NCI-H345 (cell line): ENCODE measurements at places on chromosomes 13 and 19.

GRCh38 chr13:77898097-77898496 is 20.5 kb downstream of the EDNRB start:
- no peak for DNase-seq

- DNase-seq, result no peak
These were observed 219.1 kb downstream of the LMO7 start for GRCh38 chr13:75855216-75855615.

DNA sequence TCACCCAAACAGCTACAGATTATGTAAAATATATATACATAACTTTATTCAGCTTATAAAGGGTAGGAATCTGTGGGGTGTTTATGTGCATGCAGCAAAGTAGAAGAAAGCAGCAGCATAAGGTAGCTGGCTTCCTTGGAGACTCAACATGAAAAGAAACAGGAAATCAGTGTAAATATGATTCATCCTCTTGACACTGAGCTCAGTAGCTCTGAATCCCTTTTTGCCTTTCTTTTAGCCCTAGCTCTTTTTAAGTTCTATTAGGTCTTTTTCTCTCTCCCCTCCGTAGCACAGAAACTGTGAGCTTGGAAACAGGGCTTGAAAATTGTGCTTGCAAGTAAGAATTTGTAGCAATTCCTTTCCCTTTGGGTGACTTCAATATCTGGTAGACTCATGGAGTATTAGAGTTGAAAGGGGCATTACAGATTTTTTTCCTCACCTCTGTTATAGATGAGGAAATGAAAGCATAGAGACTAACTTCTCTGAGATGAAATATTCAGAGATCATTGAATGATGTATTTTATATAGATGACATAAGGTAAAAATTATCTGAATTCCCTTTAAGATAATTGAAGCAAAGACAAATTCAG is 314.4 kb downstream of the PCDH9 start:
- DNase-seq, result no peak

- no peak for DNase-seq
These were observed 102.6 kb upstream of the MYCBP2 start for GRCh38 chr13:77429320-77430142.
